ENCODE measurements at places on chromosomes 1 and 21. TPM values are rescaled to one million over a fixed set of nuclear protein-coding genes. Genes with fewer than 3 reads are reported as not detected.

The LRRC7 gene
- not detected for total RNA-seq

The GNG12 gene
- 43.3 TPM for total RNA-seq

The XCL1 gene
- 1.2 TPM for total RNA-seq

The LAMB3 gene
- 47.2 TPM for total RNA-seq

The DRAXIN gene
- total RNA-seq, result 0.24 TPM

The ZNF691 gene
- total RNA-seq, result 11.9 TPM

The C1QTNF12 gene
- 1.2 TPM for total RNA-seq

The PEAR1 gene
- total RNA-seq, result 14.8 TPM

The ACTL8 gene
- not detected for total RNA-seq

The SPATA45 gene
- total RNA-seq, result not detected

The PALMD gene
- total RNA-seq, result 18.8 TPM

The C1orf87 gene
- total RNA-seq, result 7.4 TPM

The CASQ1 gene
- 0.27 TPM for total RNA-seq

The S100A3 gene
- total RNA-seq, result 4.5 TPM

The CHI3L2 gene
- total RNA-seq, result 31.2 TPM

The ATPAF1 gene
- 34.9 TPM for total RNA-seq

The PTAFR gene
- 52.8 TPM for total RNA-seq

The CD247 gene
- 8.7 TPM for total RNA-seq

The TCEANC2 gene
- 5.3 TPM for total RNA-seq

The TACSTD2 gene
- 69.9 TPM for total RNA-seq

The MMP23B gene
- total RNA-seq, result 27.2 TPM

The FTCD gene
- total RNA-seq, result 1.5 TPM

The RXFP4 gene
- total RNA-seq, result not detected

The ITPKB gene
- 42.3 TPM for total RNA-seq

The F11R gene
- total RNA-seq, result 162 TPM

The INAVA gene
- 7.8 TPM for total RNA-seq

The PGBD5 gene
- total RNA-seq, result 2.3 TPM

The NBPF4 gene
- total RNA-seq, result not detected

The CR1 gene
- 21.5 TPM for total RNA-seq

The NSL1 gene
- total RNA-seq, result 30.8 TPM

The LRRC3 gene
- total RNA-seq, result 4.0 TPM

All from lower lobe of right lung (tissue), 2 donors.